ENCODE measurements at places on chromosomes 3 and 15.

DNA sequence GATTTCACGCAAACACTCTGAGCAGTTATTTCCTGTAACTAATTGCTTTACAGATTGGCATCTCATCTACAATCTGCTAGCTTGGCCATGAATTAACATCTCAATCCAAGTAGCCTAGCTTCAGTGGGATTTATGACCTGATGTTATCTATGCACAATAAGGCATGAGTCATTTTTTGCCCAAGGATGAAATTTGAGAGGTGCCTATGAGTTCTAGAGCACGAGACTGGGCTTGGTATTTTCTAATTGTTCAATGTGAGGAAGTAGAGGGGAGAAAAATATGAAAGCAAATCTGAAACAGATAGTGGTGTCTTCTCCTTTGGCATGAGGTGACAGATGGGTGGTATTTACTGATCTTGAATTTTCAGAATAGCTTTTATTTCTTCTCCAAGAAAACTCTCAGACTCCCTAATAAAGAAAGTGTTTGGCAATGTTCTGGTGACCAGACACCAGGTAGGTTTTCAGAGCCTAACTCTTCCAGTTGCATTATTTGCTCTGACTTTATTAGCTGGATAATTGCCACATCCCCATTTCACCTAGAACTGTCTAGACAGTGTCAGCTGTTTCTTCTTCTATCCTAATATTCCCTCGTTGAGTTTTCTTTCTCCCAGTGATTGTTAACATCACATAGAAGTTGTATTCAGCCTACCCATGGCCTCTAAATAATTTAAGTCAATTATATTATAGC lies 301.0 kb upstream of the UMPS start:
- no peak for DNase-seq

DNA sequence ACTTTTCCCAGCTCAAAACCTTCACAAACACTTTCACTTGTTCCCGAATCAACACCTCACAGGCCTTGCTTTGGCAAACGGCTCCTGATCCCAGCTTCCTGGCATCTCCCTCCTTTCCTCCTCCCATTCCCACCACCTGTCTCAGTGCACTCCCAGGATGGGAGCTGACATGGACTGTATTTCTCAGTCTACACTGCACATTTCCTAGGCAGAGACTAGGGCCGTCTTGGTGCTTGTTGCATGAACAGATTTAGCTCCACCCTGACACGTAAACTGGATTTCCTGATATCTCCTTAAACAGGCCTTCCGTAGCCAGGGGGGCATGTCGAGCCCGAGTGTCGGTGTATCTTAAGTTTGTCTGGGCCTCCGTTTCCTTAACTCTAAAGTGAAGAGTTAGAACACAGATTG lies 790 bp upstream of the WHAMM start:
- no peak for DNase-seq

GRCh38 chr15:70068783-70069565 lies 28.7 kb downstream of the TLE3 start:
- DNase-seq = no peak

- no peak for DNase-seq
Observed at GRCh38 chr15:48590723-48591122, 54.8 kb downstream of the FBN1 start.

GRCh38 chr15:87881026-87881425 lies 375.5 kb downstream of the NTRK3 start:
- DNase-seq = no peak

- no peak for DNase-seq
Observed at GRCh38 chr15:84608707-84609284, 8.0 kb downstream of the ZSCAN2 start.

DNA sequence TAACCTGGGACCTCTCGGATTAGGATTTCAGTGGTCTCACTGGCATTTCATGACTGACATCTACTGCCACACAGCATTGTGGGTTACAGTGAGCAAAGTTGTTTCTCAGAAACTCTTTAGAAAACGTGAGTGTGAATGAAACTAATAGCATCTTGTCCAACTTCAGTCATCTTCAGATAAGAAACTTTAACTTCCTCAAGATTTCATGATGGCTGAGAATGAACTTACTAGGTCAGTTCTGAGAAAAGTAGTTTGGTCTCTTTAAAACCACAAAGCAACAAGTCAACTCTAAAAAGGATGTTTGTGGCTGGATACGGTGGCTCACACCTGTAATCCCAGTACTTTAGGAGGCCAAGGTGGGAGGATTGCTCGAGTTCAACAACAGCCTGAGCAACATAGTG lies 14.2 kb upstream of the HOMER2 start:
- no peak for DNase-seq

GRCh38 chr3:59517388-59517787 lies 467.6 kb upstream of the CFAP20DC start:
- no peak for DNase-seq

DNA sequence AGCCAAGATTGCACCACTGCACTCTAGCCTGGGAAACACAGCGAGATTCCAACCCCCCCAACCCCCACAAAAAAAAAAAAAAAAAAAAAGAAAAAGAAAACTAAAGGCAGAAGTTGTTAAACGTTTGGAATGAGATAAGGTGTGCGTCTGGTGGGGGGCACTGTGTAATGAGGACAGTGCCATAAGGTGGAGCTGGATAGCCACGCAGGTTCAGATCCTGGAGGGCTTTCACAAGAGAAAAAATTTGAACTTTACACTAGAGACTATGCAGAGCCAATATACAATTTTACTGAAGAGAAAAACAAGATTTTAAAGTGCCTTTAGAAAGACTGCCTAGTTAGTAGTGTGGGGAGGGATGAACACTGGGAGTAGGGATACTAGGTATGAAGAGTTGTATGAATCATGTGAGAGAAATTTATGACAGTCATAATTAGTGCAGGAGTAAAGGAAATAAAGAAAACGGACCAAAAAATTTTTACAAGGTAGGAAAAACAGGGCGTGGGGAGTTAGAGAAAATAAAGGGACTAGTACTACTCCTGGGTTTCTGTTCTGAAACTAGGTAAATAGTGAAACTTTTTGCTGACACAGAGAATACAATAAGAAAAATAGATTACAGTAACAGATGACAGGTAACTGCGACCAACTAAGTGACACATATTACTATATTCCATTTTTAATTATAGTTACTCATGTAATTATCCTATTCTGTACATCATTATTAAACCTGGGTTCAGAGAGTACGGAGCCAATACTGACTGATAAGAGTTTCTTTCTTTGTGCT lies 108.1 kb downstream of the PEAK1 start:
- no peak for DNase-seq

- no peak for DNase-seq
Observed at GRCh38 chr3:186915806-186916796, 14.2 kb upstream of the ST6GAL1 start.

DNA sequence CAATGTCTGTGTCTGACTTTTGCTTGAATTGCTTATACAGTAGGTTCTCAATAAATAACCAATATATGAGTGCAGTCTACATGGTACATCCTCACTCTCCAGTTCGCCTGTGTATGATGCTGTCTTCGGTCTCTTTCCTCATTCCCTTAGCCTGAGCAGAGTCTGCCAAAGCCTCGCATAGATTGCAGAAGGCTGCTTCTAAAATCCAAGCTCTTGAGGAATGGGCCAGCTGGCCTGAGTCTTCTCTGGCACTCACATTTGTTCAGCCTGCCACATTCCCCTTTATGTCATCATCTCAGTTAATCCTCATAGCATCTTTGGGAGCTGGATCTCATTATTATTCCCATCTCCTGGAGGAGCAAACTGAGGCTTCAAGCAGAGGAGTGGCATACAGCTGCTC lies 27.2 kb upstream of the ADAMTS7 start:
- DNase-seq = no peak

DNA sequence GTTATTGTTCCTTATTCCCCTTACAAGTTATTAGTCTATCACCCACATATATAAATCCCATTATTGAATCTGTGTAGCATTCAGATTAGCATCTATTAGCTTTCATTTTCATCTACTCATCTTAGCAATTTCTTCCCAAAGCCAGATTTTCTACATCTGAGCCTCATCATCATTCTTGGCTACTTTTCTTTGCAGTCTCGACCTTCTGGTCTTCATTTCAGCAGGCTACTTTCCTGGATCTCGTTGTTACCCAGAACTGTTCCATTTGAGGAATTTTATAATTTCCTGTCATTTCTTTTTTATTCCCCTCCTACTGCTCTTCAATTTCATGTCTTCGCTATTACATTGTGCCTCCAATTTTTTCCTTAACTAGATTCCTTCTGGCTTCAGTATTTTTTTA lies 51.8 kb downstream of the SPRED1 start:
- no peak for DNase-seq

- no peak for DNase-seq
Observed at GRCh38 chr3:39232859-39233258, 40.5 kb upstream of the XIRP1 start.

DNA sequence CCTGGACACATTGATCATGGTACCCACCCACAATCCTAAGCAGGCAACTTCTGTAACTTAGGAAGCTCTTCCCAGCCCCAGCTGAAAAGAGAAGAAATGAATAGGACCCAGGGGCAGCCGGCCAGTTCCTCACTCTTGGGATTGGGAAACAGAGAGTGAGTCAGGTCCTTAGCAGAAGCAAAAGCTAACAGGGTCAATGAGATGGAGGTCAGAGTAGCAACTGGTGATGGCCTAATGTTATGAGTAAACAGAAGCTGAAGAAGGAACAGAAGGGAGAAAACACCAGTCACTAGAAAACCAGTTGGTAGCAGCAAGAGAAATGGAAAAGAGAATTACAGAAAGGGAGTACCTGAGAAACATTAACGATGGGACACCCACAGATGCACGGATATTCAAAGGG lies 20.0 kb downstream of the RIOX2 start:
- no peak for DNase-seq

GRCh38 chr3:31960793-31961431 lies 20.1 kb downstream of the OSBPL10 start:
- no peak for DNase-seq

GRCh38 chr3:127959873-127960272 lies 44.8 kb downstream of the KBTBD12 start:
- DNase-seq = no peak

GRCh38 chr15:79458491-79458890 lies 26.4 kb downstream of the MINAR1 start:
- DNase-seq = no peak

GRCh38 chr3:167032267-167032876 lies 347.7 kb downstream of the ZBBX start:
- no peak for DNase-seq

DNA sequence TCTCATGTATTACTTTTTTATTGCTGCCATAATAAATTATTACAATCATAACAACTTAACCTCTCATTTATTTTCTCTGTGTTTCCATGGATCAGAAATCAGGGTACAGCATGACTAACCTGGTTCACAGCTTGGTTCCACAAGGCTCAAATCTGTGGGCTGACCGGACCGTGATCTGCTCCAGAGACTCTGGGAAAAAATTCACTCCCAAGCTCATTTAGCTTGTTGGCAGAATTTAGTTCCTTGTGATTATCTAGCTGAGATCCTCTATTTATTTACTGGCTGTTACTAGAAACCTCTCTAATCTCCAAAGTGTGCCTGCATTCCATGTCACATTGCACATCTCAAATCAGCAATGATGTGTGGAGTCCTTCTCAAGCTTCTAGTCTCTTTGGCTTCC lies 386.6 kb downstream of the DIPK2A start:
- DNase-seq = no peak

- no peak for DNase-seq
Observed at GRCh38 chr15:57393061-57393460, 16.8 kb downstream of the CGNL1 start.

DNA sequence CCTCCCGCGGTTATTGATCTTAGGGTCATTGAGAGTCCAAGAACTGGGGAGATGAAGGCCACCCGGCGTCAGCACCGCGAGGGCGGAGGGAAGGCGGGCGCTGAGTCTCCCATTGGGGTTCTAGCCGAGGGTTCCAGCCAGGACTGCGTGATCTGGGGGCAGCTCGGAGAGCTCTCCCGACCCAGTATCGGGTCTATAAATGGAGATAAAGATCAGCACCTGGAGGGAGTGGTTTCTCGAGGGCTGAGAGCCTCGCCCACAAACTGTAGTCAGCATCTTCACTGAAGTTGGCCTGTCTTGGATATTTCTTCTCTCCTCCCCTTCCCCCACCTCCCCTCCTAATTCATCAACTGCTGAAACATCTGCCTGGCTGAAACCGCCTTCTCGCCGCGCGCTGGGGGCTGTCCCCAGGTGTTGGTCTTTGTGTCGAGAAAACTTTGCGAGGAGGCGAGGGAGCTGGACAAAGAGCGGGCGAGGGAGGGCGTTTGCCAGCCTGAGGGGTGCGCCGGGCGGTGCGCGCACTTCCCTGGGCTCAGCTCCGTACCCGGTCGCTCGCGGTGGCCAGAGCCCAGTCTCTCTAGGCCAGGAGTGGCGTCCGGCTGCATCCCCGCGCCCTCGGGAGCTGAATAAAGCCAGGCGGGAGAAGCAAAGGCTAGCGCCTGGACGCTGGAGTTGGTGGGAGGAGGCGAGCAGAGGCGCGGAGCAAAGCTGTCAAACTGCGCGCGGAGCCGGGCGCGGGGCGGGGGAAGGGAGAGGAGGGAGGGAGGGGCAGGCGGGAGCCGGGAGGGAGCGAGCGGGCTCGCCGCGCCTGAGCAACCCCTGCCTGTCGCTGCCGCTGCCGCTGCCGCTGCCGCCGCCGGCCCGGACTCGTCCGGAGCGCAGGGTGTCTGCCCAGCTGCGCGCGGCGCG lies at the start of gene ST8SIA2:
ST8SIA2 (plus strand) TSS at position 811 of the 909 bp plus-strand sequence. CDS start 184 bp downstream, outside the sequence.
- DNase-seq = no peak

DNA sequence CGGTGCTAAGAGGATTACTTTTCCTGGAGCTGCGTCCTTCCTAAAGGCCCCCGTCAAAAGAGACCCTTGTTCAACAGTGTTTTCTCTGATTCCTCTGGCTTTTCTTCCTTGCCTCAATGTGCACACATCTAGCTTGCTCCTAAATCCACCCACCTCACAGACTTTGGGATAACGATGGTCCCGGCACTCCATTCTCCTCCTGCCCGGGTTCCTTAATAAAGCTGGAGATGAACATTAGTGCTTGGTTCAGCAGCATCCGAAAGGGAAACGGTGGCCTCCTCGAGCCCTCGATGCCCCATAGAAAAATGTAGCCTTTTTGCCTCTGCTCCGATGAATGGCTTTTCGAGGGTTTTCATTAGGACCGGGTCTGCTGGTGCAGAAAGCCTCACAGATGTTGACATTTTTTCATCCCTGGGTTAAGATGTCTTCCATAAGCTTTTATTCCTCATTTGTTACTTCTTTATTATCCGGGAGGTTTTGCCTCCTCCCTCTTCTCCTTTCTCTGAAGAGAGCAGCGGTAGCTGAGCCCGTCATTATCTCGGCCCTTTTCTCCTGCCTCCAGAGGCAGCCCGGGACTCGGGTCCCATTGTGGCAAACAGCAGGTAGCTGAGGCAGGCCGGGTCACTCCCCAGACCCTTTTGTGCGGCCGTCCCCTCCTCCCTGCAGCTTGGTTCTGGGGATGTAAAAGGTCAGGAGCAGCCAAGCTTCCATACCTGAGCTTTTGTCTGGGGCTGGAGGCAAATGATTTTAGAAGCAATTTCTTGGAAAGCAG lies 64.6 kb downstream of the CPN2 start:
- no peak for DNase-seq
